ENCODE measurements at places on chromosomes 13 and 19.

DNA sequence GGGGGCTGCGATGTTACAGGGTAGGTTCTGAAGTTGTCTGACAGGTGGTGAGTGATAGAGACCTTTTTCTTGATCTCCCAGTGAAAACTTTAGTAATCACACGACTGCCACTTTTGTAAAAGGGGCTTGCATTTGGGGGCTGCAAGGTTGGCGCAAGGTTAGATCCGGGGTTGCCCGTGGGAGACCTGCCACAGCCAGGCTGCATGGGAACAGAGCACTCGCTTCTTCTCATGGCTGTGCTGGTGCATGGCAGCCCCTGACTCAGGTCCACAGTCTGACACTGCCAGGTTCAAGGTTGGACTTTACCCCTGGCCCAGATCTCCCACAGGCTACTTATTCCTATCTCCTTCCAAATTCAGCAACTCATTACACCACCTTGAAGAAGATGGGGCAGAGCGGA, 1190.4 kb downstream of the UQCRFS1 start:
- DNase-seq = no peak

- no peak for DNase-seq
Observed at GRCh38 chr19:13794398-13794756, 866 bp upstream of the ZSWIM4 start.

DNA sequence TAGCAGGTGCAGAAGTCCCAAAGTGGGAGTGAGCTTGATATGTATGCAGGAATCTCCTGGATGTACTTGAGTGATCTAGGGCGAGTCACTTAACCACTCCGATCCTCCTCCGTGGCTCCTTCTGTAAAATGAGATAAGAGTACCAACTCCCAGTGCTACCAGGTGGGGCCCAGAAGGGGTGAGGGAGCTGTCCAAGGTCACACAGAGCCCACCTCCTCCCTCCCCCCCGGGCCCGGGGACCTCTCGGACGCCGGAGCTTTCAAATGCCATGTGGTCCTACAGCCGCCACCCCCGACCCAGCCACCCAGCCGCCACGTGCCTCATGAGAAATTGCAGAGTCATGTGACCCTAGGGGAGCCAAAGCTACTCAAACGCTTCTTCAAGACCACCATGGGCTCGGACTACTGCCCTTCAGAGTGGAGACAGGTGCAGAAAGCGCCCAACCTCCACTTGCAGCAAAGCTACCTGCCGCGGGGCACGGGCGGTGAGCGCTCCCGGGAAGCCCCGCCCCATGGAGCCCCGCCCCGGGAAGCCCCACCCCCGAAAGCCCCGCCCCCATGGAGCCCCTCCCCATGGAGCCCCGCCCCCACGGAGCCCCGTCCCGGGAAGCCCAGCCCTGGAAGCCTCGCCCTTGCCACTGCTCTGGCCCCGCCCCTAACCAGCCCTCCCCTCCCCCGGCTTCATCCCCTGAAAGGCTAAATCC, 10.1 kb upstream of the ZNF358 start:
- peak; percentile 79 for DNase-seq

DNA sequence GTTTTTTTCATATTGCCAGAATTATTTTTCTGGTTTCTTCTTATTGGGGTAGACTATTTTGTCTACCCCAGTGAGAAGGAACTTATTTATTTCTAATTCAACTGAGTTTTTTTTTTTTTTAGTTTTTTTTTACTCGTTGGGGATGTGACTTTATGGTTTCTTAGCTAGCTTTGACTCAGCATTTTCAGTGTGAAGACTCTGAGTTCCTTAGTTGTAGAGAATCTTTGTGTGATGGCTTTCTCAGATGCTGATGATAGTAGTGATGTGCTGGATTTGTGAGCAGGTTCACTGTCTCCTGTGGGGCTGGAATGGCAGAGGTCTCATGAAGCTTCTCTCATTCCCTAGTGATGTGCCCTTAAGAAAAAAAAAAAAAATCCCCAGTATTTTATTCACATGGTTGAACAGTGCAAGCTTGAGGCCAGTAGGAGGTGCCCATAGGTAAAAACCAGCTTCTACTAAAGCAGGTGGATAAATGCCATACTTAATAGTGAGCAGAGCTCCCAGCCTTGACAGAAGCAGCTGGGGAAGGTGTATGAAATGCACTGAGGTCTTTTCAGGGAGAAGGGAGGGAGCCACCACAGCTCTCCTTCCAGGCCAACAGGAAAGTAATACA, 106.2 kb upstream of the KLF5 start:
- no peak for DNase-seq

GRCh38 chr19:17322854-17323253, 11.8 kb downstream of the ANO8 start:
- no peak for DNase-seq

GRCh38 chr13:58865286-58865685, 1233.7 kb downstream of the PCDH17 start:
- DNase-seq = no peak

DNA sequence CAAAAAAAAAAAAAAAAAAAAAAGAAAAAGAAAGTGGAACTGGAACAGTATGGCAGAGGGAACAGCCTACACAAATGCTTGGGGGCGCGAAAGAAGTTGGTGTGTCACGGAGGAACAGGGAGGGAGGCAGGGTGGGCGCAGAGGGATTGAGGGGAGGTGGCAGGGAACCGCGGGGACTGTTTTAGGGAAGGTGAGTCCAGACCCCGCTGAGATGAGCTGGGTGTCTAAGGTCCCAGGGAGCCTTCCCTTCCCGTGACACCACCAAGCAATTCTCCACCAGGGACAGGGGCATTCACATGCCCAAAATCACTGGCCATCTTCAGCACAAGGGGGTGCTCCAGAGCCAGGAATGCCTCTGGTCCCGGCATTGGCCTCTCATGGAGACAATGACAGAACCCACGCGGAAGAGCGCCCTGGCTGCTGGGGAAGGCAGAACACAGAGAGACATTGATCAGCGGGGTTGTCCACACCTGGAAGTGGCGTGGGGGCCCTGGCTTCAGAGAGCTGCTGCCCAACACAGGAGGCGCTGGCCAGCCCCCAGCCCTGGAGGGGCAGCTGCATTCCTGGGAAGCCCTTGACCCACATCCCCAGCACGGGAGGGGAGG, 6.9 kb downstream of the PEAK3 start:
- peak; percentile 81 for DNase-seq

DNA sequence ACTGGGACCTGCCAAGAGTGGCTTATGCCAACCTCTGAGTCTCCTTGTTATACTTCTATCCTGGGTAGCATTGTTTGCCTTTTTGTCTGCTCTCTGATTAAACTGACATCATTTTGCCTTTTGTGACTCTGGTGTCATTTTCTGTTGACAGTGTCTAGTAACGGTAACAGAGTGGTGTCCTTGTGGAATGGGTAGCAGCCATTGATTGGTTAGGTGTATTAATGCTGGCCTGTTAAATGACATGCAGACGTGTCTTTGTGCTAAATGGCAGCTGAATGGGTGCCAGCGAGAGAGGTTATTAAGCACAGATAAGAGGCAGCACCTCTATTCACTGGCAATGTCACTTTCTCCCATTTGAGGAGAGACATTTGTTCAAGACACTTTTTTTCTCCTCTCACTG, 1289.4 kb downstream of the PCDH9 start:
- no peak for DNase-seq

DNA sequence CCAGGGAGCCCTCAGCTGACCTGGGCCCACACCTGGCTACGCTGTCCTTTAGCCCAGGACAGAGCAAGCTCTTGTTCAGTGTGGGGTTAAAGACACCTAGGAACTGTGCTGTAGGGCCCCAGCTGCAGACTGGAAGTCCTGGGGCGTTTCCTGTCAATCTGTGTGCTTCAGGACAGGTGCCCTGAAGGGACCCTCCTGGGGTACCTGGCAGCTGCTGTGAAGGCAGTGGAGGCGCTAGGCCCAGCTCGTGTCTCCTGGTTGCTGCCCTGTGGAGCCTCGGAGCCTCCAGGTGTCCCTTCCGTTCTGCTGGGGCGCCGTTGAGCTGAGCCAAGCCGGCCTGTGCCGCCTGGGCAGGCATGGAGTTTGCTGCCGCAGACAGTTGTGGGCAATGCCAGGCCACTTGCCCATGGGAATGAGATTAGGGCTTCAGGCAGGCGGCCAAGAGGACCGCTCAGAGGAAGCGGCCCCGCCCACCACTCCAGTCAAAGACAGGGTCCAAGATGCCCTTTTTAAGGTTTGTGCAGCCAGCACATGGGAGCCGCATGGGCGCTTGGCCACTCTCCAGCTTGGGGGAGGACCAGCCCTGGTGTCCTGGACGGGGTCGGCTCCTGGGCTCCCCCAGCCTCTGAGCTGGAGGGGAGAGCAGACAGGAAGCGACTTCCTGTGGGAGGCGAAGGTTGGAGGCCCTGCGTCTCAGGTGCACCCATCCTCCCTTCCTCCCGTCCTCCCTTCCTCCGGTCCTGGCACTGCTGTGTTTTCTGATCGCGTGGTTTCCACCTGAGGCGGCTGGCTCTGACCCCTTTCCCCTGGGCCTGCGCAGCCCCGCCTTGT, 4.0 kb downstream of the PTBP1 start:
- no peak for DNase-seq

- peak; percentile 50 for DNase-seq
Observed at GRCh38 chr13:79084802-79085424, 321.1 kb downstream of the RBM26 start.

- DNase-seq = no peak
Observed at GRCh38 chr13:27917121-27917947, 2.5 kb upstream of the PDX1 start.

GRCh38 chr13:86383561-86383960, 584.3 kb upstream of the SLITRK6 start:
- no peak for DNase-seq

DNA sequence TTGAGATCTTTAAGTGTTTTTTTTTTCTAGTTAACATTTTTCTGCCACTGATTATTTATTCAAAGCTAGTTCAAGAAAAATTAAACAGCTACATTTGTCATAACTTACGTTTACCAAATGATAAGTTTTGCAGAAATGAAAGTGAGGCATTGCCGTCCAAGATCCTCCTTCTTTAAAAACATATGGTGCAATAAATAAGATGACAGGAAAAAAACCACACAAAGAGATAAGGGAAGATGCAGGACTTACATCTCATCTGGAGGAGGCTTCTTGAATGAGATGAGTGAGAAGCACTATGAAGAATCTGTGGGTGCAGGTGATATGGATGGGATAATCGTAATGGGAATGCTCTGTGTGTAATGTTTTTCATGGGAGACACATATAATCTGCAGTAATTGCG, 12.4 kb downstream of the TNFSF13B start:
- no peak for DNase-seq

- peak; percentile 94 for DNase-seq
Observed at GRCh38 chr19:1082165-1082927, 12.8 kb downstream of the POLR2E start.

DNA sequence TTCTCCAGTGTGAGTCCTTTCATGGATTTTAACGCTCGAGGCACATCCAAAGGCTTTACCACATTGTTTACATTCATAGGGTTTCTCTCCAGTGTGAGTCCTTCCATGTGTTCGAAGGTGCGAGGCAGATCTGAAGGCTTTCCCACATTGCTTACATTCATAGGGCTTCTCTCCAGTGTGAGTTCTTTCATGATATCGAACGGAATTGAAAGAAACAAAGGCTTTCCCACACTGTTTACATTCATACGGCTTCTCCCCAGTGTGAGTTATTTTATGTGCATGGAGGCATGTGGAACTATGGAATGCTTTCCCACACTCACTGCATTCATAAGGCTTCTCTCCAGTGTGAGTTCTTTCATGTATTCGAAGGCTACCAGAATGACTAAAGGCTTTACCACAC, 5.2 kb upstream of the ZNF20 start:
- DNase-seq = no peak

DNA sequence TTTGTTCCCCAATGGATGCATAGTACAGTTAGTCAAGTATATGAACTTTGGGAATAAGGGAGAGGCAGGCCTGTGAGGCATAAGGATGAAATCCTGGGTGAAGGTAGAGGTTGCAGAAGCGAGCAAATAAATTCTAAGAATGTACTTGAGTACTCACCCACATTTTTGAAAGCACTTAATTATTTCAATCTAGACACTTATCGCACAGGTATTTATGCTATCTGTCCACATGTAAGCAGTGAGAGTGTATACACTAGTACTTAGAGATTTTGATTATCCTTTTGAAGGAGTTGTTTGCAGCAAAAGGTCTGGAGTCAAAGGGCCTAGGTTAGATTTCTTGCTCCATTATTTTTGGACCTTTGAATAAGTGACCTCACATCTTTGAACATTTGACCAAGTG, 77.7 kb downstream of the LMO7 start:
- DNase-seq = no peak

GRCh38 chr13:19604306-19604705, 29.2 kb upstream of the MPHOSPH8 start:
- no peak for DNase-seq

GRCh38 chr19:33878910-33879810, 82.5 kb downstream of the KCTD15 start:
- DNase-seq = no peak

DNA sequence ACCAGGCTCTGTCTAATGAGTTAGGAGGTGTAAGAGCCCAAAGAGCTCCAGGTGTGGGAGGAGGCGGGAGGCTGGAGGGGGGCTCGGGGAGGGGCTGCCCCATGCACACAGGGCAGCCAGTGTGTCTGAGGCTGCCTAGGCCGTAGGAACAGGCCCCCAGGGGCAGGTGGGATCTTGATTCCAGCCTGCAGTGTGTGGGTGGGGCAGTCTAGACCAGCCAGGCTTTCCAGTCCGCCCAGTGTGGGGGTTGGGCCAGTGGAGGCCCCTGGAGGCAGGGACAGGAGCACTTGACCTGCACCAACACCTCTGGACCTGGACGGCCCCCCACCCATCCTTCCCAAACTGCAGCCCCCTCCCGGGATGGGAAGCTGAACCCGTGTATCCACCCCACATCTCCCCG, 5.4 kb upstream of the CAMSAP3 start:
- no peak for DNase-seq

GRCh38 chr13:59447846-59448620, 715.7 kb downstream of the DIAPH3 start:
- no peak for DNase-seq

DNA sequence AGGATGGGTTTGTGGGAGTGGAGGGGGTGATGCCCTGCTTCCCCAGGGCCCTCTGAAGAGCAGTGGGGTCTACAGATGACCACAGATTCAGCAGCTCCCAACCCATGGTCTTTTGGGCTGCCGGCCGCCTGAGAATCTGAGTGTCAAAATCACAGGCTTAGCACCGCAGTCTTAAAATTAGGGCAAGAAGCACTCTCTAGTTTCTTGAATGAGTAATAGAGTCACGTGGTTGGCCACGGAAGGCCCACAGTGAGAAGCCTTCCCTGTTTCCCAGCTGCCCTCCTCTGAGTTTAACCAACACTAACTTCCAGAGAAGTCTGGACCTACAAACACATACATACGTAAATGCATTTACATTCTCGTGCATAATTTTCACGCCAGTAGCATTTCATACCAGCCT, 5.2 kb downstream of the PRMT1 start:
- no peak for DNase-seq

DNA sequence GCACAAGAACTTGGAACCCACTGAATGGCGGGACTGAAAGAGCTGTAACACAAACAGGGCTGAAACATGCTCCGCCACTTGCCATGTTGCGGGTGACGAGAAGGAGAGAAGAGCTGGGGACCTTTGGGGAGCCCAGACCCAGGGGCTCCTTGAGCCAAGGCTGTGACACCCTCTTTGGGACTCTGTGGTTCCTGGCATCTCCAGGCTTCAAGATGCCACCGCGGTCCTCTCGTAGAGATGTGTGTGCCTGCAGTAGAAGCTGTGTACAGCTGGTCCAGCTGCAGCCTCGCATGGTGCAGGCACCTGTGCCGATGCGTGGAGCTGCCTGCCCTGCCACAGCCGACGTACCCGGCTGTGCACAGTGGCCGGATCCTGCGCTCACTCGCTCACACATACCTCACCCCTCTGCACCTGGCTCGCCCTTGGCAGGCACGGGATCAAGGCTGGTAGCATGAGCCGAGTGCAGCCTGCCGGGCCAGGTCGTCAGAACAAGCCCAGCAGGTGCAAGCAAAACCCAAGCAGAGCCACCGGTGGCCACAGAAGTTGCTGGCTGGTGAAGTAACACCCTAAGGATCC, 1385.8 kb downstream of the PCDH9 start:
- DNase-seq = no peak
